Chondrocyte (in vitro differentiated cells): ENCODE measurements at places on chromosomes 12 and 14. TPM values are rescaled to one million over a fixed set of nuclear protein-coding genes. Genes with fewer than 3 reads are reported as not detected.

Gene CCER1
- total RNA-seq, result not detected in 3 replicates

Gene USP44
- 0.18 TPM in 1 of 3 replicates, not detected in the others for total RNA-seq

Gene AHSA1
- total RNA-seq, result 85.0 to 107 TPM (median 85.7 TPM) in 3 replicates

Gene SALL2
- total RNA-seq, result 8.7 to 13.1 TPM (median 10.1 TPM) in 3 replicates

Gene KCNH3
- total RNA-seq, result 0.10 to 0.27 TPM in 2 of 3 replicates, not detected in the other

Gene HAL
- total RNA-seq, result 0.10 to 0.92 TPM (median 0.28 TPM) in 3 replicates

DNA sequence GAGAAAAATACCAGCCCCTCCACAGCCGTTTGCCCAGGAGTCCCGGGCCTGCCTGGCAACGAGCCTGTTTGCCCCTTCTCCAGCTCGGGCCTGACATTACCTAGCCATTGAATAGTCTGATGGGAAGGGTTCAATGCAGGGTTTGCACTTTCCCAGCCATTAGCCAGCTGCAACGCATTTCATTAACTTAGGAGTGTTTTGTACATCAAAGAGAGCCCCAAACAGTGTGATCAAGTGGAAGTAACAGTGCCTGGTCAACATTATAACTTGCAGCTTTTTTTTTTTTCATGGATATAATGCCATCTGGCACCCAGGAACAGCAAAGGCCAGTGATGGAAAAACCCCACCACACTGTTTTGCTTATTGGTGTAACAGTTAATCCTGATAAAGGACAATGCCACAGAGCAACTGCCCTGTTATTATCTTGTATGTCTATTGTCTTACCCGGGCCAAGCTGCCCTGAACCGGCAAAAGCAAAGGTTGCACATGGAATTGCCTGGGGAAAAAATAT, 38.0 kb downstream of the BTG1 start:
- H3K4me1 ChIP-seq, result peaks cover 6% of the 10 kb centered on the region
- H3K27ac ChIP-seq, result no peak overlapping the region
- H3K27me3 ChIP-seq, result no peaks in the 10 kb centered on the region
- H3K36me3 ChIP-seq, result no peaks in the 10 kb centered on the region
- H3K4me3 ChIP-seq, result no peak overlapping the region

DNA sequence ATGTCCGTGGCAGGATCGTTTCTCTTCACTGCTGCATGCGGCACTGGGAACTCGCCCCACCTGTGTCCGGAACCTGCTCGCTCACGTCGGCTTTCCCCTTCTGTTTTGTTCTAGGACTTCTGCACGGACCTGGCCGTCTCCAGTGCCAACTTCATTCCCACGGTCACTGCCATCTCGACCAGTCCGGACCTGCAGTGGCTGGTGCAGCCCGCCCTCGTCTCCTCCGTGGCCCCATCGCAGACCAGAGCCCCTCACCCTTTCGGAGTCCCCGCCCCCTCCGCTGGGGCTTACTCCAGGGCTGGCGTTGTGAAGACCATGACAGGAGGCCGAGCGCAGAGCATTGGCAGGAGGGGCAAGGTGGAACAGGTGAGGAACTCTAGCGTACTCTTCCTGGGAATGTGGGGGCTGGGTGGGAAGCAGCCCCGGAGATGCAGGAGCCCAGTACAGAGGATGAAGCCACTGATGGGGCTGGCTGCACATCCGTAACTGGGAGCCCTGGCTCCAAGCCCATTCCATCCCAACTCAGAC, 1.2 kb downstream of the FOS start:
- H3K36me3 ChIP-seq, result peaks cover 19% of the 10 kb centered on the region
- H3K27ac ChIP-seq, result peak overlapping the region; percentile 99
- peak overlapping the region; percentile 79 for H3K4me3 ChIP-seq
- H3K27me3 ChIP-seq, result no peaks in the 10 kb centered on the region

DNA sequence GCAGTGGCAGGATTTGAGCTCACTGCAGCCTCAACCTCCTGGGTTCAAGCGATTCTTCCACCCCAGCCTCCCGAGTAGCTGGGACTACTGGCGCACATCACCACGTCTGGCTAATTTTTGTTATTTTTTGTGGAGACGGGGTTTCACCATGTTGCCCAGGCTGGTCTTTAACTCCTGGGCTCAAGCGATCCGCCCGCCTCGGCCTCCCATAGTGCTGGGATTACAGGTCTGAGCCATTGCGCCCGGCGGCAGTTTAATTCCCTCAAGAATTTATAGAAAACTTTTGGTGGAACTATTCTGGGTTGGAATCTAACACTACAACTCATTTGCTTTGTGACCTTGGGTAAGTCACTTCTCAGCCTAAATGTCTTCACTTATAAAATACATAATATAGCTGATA, 1.8 kb upstream of the SP1 start:
- peak; percentile 42 for DNase-seq
- H3K27me3 ChIP-seq, result no peaks in the 10 kb centered on the region
- no peak overlapping the region for H3K27ac ChIP-seq
- no peak overlapping the region for H3K4me3 ChIP-seq
- peaks cover 12% of the 10 kb centered on the region for H3K36me3 ChIP-seq
- H3K4me1 ChIP-seq, result peaks cover 24% of the 10 kb centered on the region

- H3K4me3 ChIP-seq, result no peak overlapping the region
- no peaks in the 10 kb centered on the region for H3K36me3 ChIP-seq
- no peaks in the 10 kb centered on the region for H3K27me3 ChIP-seq
- H3K4me1 ChIP-seq, result peaks cover 25% of the 10 kb centered on the region
- DNase-seq, result no peak
These were observed 207.0 kb upstream of the CDKN3 start for GRCh38 chr14:54189748-54190354.

DNA sequence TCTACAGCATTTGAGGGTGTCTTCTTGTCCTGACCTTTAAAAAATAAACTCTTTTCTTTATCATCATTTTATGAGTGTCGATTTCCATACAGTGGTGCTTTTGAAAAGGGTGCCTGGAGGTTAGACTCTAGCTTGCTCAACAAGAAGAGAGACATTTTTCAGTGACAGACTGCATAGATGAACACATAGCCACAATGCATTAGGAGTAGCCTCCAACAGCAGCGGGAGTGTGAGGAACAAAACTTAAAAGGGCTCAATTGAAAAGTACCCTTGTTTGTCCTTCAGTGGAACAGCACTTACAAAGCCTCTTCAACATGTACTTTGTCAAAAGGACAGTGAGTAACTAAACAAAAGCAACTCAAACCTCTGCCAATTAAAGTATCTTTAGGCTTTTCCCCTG, 119.3 kb downstream of the SOX5 start:
- no peaks in the 10 kb centered on the region for H3K4me1 ChIP-seq
- H3K36me3 ChIP-seq, result no peaks in the 10 kb centered on the region
- DNase-seq, result no peak
- H3K4me3 ChIP-seq, result no peak overlapping the region
- no peak overlapping the region for H3K27ac ChIP-seq
- H3K27me3 ChIP-seq, result no peaks in the 10 kb centered on the region

DNA sequence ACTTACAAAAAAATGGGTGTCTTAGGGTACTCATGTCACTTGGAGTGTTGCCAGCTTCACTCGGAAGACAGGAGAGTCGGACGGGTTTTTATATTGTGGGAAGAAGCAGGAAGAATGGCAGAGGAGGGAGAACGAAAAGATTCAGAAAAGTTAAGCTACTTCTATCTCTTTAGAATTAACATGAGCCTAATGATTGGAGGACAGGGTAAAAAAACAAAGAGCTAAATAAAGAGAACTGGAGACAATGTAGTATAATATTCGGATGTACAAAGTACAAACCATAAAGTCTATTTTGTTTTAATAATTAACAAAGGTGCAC, 43.9 kb downstream of the EFCAB11 start:
- DNase-seq, result no peak
- H3K27me3 ChIP-seq, result no peaks in the 10 kb centered on the region
- H3K36me3 ChIP-seq, result peaks cover 2% of the 10 kb centered on the region
- peaks cover 76% of the 10 kb centered on the region for H3K4me1 ChIP-seq
- H3K4me3 ChIP-seq, result peak overlapping the region; percentile 47

DNA sequence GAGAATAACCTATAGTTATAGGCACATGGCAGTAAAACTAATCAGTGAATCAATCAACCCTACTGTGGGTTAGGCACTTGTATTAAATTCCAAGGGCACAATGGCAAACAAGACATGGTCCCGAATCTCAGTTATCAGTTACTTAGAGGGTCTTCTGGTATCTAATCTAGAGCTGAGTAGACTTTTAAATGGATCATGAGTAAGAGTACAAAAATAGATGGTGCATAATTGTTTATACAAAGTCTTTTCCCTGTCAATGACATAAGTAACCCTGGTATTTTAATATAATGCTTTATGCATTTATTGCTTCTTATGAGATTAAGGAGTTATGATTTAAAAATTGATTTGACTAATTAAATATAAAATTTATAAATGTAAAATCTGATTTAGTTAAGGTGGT, 23.0 kb upstream of the KCNJ8 start:
- no peak overlapping the region for H3K27ac ChIP-seq
- H3K36me3 ChIP-seq, result peaks cover 3% of the 10 kb centered on the region
- H3K4me1 ChIP-seq, result no peaks in the 10 kb centered on the region
- no peak overlapping the region for H3K4me3 ChIP-seq
- H3K27me3 ChIP-seq, result peaks cover 10% of the 10 kb centered on the region
